ENCODE measurements at places on chromosomes 3 and 15. TPM values are rescaled to one million over a fixed set of nuclear protein-coding genes. Genes with fewer than 3 reads are reported as not detected.
A peak's percentile ranks its signal among the peaks of the same experiment; 100 is the strongest.

The EOMES gene
- 0.17 TPM for total RNA-seq

GRCh38 chr3:48536116-48536515, 20.5 kb downstream of the PFKFB4 start:
- DNase-seq = no peak

DNA sequence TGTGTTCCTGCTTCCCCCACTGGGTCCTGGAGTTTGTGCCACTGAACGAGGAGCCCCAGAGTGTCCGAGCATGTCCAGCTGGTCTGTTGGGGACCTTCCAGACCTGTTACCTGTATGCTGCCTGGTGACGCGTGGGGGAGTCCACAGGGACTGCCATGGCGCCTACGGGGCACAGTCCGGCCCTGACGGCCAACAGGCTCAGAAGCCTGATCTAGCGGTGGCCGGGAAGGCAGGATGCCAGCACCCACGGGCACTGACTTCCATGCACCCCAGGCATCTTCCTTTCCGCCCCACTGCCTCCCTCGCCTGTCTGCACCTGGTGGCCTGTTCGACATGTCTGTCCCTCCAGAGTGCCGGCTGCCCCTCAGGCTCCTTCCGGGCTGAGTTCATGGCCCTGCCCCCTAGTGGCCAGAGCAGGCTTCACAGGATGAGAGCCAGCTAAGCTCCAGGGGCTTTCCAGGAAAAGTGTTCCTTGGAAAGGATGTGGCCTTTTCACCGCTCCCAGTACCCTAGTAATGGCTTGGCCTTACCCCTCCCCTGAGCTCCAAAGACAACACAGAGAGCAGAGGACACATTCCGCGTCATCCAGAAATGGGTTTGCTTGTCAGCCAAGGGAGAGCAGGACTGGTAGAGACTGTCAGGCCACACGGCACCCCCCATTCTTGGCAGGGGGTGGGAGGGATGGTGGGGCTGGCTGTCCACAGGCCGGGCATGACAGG, 35.7 kb downstream of the NGRN start:
- peak; percentile 73 for DNase-seq

The MEX3B gene
- total RNA-seq = 3.6 TPM

DNA sequence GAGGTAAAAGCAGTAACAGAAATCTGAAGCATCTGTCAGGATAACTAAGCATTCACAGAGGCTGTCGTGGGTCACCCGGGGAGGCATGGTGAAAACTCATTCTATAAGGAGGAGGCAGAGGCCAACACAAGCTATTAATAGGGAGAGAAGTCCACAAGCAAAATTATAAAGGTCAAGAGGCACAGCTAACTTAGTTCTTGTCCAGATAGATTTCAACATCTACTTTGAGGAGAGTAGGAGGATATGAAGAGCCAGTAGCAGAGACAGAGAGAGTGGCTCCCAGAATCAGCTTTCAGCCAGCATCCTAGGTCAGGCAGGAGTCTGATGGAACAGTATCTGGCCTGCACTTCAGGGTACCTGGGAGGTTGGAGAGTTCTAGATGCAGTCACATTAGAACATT, 95.3 kb downstream of the STAC start:
- no peak for DNase-seq

DNA sequence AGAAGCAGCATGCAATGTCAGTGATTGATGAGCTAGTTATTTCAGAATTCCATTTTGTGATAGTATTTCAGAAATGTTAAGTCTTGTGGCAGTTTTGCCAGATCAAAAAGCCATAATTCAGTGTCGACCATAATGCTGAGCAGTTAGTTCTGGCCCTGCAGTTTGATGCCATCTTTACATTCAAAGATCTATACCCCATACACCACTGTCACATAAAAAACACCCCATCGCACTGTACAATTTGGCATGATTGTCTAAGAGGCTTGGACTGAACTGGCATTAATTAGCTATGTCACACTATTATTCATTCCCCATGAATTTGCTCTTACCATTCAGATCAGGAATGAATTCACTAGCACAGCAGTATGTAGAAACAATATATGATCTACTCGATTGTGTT, 127.7 kb upstream of the EPHA3 start:
- no peak for DNase-seq

The DUOXA2 gene
- not detected for total RNA-seq

GRCh38 chr15:58336161-58336560, 95.6 kb upstream of the LIPC start:
- no peak for DNase-seq

The TNIK gene
- total RNA-seq = 32.7 TPM

DNA sequence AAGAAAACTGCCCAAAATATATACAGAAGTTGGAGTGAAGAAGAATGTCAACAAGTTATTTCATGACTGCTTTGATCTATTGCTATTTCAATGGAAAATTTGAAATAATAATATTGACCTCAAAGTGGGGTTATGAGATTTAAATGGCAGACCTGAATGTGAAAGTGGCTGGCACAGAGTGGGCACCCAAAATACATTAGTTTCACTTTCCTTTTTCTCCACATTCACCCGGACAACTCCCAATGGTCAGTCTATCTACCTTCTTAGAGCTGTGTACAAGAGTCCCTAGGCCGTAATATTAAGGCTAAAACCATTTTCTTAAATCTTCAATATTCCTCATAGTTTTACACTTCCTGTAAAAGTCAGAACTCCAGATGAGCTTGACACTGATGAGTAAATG, 61.6 kb upstream of the ETV5 start:
- no peak for DNase-seq

DNA sequence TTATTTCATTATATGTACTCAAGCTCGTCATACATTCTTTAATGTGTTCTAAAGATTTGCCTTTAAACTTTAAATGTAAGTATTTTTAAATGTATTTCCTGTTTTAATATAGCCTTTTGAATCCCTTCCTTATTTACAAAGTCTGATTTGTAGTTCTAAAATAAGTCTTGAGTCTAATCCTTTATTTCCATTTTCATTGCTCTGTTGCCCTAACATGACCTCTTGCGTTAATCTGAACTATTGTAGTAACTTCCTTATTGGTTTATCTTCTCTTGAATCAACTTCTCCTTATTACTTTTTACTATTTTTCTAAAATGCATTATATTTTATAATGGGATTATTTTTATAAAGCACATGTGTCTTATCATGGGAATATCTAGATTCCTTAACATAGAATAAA, 24.0 kb downstream of the KNL1 start:
- no peak for DNase-seq

DNA sequence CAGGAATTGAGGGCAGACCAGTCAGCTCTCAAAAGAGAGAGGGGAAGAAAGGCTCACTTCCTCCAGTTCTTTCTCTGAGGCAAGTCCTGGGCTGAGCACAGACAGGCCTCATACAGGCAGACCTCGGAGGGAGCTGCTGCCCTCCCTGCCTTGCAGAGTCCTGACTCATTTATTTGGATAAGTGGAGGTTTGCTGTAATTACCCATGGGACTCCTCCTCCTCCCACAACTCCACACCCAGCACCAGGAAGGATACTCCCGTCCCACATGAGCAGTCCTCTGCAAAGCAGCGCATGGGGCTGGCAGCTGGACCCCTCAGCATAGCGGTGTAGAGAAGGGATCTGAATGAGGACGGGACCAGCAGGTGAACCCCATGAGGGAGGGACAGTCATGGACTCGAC, 13.4 kb upstream of the SCN10A start:
- DNase-seq = peak; percentile 52
